ENCODE measurements at places on chromosomes 2 and 18. TPM values are rescaled to one million over a fixed set of nuclear protein-coding genes. Genes with fewer than 3 reads are reported as not detected.

DNA sequence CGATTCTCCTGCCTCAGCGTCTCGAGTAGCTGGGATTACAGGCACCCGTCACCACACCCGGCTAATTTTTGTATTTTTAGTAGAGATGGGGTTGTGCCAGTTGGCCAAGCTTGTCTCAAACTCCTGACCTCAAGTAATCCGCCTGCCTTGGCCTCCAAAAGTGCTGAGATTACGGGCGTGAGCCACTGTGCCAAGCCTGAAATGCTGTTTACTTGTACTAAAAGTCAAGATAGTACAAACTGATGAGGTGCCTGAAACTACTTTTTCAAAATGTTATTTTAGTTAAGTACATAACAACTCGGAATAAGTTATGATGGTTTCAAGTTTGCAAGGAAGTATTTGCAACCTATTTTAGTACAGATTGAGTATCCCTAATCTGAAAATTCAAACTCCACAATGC, 85.7 kb downstream of the CEP192 start:
- no peak for DNase-seq

DNA sequence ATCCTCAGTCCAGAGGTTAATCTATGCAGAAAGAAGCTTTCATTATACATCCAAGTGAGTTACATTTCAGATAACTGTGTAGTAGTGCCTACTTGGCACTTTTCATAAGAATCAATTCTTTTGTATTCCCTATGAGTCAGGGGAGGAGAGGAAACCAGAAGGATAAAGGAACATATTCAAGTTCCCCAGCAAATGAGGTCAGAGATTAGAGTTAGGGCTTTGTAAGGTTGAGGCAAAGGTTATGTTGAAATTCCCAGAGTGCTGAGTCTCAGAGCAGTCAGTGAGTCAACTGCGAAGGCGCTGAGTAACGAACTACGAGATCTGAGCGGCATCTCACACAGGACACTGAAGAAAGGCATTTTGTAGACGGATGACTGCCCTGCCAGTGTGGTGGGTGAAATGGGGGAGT, 25.1 kb upstream of the ME2 start:
- DNase-seq: no peak

The ASB18 gene
- total RNA-seq: not detected

The RNU2-63P gene
- not detected for total RNA-seq

- peak; percentile 1 for DNase-seq
These were observed 205.6 kb downstream of the TNS1 start for GRCh38 chr2:217797165-217797564.

The FAM110C gene
- 4.2 TPM for total RNA-seq

The LBX2 gene
- total RNA-seq: 9.3 TPM

- DNase-seq: no peak
These were observed 34.7 kb downstream of the ACMSD start for GRCh38 chr2:134873152-134873551.

DNA sequence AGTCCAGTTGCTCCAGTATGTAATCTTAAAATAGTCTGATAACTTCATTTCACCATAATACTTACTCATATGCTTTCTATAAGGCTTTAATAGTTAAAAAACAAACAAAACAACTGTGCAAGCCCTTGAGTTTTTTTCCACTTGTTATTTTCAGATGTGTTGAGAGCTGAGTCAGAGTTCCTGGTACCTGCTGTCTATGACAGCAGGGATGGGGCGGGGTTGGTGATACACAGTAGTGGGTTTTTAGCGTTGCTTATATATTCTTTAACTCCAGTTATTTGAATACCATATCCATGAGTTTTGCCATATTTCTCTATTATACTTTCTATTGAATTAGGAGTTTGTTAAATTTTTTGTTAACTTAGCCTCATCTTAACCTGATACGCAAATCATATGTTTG, 5.0 kb downstream of the NAPG start:
- no peak for DNase-seq

The PROKR1 gene
- 0.12 TPM for total RNA-seq

GRCh38 chr18:40868110-40868858, 1086.8 kb upstream of the PIK3C3 start:
- no peak for DNase-seq

The ADAM23 gene
- 19.9 TPM for total RNA-seq

DNA sequence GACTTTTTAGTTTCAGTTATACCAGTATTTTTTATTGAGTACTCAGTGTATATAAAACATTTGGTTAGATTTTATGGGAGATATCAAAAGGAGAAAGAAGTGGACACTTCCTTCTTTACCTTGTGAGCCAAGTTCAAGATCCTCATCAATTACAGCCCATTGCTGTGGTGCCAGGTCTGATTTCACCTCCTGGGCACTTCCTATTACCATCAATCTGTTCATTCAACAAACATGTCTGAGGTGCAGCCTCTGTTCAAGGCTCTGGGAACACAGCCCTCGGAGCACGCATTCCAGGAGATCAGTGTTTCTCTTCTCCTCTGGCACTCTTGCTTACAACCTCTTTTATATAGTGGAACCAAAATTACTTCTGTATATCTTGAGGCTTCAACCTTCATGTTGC, 171.4 kb upstream of the ALPP start:
- DNase-seq: no peak

The DYSF gene
- 1.6 TPM for total RNA-seq

DNA sequence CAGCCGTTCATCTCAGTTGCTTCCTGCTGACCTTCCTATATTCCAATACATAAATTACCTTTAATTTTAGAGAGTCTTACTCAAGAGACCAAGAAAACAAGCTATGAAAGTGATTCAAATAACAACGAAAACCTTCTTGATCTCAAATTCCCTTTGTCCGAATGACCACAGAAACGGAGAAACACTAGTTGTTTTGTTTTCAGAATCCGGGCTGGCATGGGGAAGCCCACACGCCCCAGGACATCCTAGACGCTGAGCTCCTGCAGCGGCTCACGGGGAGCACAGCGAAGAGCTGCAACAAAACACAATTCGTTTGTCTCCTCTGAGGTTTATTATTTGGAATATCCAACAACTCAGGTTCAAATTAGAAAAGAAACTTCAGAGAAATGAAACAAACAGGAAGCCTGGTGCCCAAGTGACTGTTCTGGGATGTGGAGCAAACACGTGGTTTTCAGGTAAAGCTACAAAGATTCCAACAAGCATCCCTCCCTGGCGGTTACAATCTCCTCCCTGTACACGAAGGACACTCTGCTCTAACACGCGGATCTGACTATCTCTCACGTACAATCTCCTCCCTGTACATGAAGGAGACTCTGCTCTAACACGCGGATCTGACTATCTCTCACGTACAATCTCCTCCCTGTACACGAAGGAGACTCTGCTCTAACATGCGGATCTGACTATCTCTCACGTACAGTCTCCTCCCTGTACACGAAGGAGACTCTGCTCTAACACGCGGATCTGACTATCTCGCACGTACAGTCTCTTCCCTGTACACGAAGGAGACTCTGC, 237.5 kb downstream of the TWIST2 start:
- no peak for DNase-seq

DNA sequence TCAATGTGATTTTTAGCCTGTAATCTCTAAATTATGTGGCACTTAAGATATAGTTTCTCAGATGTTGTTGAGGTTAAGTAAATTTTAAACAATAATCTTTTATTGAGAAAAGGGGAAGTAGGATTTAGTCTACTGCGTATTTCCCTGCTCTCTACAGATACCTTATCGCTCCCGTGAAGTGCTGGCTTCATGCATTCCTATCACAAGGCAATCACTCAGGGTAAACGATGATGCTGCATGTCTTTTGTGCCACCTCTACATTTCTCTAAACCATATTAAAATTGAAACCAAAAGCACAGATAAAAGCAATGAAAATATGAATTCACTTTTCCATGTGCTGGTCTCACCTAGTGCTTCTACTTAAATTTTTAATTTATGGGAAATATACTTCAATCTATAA, 14.4 kb upstream of the RPE start:
- DNase-seq: no peak

DNA sequence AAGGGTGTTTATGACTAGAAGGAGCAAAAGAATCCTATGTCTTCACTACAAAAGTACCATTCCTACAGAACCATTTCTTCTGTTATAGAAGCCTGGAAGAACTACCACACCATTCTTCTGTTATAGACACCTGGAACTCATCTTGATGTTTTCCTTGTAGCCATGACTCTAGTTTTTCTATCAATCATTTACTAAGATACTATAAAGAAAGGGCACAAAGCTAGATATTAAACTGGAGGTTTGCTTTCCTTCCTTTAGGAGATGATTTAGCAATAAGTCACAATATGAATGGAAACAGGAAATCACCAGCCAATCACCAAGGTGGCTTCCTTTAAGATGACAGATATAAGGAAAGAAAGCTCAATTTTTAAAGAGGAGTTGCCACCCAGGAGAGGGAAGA, 100.3 kb upstream of the NEUROD1 start:
- no peak for DNase-seq

- no peak for DNase-seq
These were observed 106.2 kb downstream of the CPO start for GRCh38 chr2:207045531-207045930.

DNA sequence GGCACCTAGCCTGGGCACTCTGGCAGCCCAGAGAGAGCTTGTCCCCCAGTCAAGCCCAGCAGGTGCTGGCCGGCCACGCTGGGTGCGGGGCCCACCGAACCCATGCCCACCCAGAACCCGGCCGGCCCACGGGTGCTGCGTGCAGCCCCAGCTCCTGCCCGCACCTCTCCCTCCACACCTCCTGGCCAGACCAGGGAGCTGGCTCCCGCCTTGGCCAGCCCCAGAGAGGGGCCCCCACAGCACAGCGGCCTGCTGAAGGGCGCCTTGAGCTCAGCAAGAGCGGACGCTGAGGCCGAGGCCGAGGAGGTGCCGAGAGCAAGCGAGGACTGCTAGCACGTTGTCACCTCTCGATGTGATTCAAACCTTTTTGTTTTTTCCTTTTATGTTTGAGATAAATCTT, 407.0 kb upstream of the KCNJ3 start:
- no peak for DNase-seq

The SKOR2 gene
- not detected for total RNA-seq

- DNase-seq: no peak
These were observed 313.8 kb downstream of the RIT2 start for GRCh38 chr18:42801706-42802105.

The PTPRN gene
- total RNA-seq: 30.2 TPM

GRCh38 chr18:28127228-28127627, 49.7 kb downstream of the CDH2 start:
- DNase-seq: no peak

The SNRPD1 gene
- total RNA-seq: 72.9 TPM

DNA sequence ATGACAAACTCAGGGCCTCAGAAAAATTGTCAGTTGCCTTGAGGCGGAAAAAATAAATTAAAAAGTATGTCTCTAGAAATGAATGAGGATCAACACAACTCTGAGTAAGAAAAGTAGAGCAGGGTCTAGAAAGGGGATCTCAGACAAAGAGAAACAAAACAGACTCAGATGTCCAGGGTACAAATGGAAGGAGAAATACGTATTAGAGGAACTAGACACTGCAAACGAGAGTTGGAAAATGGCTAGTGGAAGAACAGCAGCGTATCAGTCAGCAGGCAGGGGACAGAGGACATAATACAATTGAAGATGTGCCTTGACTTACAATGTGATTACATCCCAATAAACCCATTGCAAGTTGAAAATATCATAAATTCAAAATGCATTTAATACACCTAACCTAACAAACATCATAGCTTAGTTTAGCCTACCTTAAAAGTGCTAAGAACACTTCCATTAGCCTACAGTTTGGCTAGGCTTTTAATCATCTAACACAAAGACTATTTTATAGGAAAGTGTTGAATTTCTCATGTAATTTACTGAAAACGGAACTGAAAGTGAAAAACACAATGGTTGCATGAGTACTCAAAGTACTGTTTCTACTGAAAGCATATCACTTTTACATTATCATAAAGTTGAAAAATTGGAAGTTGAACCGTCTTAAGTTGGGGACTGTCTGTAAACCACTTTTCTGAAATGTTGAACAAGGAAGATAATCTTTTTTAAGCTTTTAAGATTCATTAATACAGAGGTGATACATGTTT, 182.8 kb downstream of the NBAS start:
- no peak for DNase-seq

Measured in progenitor cell of endocrine pancreas (in vitro differentiated cells).